ENCODE measurements at places on chromosomes 4 and X.

DNA sequence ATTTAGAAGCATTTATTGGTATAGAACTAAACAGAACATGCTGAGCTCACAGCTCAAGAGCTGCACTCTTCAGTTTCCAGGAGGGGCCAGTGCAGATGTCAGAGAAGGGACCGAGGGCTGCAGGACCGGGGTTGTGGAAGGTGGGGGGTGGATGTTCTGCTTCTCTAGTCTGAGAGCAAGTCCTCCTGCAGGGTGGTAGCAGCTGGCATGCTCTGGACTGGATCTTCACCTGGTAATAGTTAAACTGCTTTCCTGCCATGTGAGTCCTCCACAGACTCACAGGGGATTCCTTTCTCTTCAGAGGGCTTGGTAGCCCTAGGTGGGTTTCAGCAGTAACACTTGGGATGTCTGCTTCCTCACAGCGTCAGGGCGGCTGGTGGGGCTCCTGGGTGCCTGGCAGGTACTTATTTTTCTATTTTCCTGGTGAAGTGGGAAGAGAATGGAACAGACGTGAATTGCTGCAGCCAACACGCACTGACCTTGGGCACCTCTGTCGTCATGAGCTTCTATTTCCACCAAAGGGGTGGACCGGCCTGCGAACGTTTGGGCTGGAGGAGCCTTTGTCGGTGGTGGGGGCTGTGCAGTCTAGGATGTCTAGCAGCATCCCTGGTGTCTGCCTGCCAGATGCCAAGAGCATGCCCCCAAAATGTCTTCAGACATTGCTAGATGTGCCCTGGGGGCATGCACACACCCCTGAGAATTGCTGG is 2.5 kb downstream of the MAEA start:
- DNase-seq, result no peak

GRCh38 chrX:70969635-70970481 is 39.0 kb upstream of the SLC7A3 start:
- DNase-seq, result no peak

DNA sequence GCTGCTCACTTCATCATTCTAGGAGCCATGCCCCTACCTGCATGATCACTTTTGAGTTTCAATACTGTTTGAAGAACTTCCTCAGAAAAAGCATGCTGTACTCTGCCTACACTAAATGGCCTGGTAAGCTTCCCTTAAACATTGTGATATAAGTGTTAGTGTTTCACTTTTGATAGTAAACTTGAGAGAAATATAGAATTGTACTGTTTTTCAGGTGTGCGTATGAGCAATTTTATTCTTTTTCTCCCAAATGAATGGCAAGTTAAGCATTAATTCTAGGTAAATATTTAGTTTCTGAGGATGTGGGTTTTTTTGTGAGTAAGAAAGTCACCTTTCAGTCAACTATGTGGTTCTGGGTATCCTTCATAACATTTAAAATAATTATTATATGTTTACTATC is 484.5 kb downstream of the IL15 start:
- no peak for DNase-seq

DNA sequence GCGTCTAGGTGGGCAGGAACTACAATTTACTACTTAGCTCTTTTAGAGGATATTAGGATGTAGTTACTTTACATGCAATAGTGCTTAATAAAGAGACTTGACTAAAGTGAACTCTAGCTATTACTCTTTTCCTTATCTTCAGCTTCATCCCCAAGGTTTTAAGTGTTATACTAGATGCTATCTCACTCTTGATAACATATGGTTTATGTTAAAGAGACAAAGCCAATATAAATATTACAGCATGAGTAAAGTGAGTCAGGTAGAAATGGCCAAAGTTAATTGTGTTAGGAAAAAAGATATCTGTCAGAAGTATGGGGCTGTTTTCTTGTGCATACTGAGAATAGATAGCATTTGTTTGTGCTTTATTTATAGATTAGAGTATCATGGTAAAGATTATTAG is 80.5 kb downstream of the STAG2 start:
- DNase-seq, result no peak
